Fibroblast of the aortic adventitia (primary cell): ENCODE measurements at places on chromosomes 16 and 17. TPM values are rescaled to one million over a fixed set of nuclear protein-coding genes. Genes with fewer than 3 reads are reported as not detected.

PLXDC1 gene
- 3.1 and 3.3 TPM in 2 replicates for total RNA-seq

RBFOX1 gene
- 0.08 TPM in 1 of 2 replicates, not detected in the other for total RNA-seq

DNA sequence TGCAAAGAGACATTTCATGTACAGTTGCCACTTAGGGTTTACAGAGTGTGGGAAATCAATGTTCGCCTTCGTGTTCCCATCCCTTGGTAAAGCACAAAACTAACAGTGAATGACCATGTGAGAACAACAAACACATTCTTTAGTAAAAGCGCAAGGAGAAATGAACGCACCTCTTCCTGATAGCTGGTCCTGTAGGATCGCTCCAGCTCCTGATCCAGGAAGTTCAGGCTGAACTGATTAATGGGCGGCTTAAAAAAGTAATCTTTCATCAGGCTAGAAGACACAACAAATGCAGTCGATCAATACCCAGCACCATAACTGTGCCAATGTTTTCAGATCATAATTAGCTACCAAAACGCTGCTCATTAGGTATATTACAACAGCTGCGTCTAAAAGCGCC is 108.3 kb upstream of the CREBBP start:
- DNase-seq, result no peak

GRCh38 chr16:83586461-83587200 is 221.1 kb upstream of the HSBP1 start:
- DNase-seq, result no peak

DNA sequence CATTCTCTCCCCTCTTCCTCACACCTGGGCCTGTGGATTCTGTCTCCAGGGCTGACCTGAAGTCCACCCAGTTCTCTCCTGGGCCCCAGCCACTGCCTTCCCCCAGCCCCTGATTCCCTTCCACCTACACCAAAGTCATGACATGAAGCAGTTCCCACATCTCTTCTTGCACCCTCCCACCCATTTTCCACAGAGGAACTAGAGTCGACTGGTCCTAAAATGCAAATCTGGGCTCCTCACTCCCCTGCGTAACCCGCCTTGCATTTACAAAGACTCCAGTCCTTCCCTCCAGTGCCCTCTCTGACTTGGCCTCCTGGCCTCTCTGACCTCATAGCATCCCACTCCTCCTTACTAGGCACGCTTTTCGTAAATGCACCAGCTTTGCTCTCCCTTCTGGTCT is 14.8 kb downstream of the COX6A2 start:
- DNase-seq, result no peak

DNA sequence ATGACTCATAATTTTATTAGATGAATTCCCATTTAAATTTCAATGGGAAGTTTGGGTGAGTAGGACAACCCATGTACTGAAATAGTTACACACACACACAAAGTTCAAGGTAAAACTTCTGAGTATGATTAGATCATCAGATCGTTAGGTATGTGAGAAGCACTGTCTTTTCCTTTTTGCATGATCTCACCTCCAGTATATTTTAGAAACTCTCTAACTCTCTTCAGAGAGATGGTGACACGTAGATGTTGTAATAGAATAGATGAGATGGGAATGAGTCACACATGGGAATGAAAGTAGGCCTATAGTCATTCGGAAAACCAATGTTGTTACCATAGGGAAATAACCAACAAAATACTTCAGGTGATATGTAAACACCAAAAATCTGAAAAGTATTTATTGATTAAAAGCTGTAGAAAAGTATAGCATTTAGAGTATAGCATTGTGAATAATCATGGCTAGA is 22.2 kb downstream of the KRT23 start:
- DNase-seq, result peak; percentile 86
